ENCODE measurements at places on chromosomes 4 and X.

DNA sequence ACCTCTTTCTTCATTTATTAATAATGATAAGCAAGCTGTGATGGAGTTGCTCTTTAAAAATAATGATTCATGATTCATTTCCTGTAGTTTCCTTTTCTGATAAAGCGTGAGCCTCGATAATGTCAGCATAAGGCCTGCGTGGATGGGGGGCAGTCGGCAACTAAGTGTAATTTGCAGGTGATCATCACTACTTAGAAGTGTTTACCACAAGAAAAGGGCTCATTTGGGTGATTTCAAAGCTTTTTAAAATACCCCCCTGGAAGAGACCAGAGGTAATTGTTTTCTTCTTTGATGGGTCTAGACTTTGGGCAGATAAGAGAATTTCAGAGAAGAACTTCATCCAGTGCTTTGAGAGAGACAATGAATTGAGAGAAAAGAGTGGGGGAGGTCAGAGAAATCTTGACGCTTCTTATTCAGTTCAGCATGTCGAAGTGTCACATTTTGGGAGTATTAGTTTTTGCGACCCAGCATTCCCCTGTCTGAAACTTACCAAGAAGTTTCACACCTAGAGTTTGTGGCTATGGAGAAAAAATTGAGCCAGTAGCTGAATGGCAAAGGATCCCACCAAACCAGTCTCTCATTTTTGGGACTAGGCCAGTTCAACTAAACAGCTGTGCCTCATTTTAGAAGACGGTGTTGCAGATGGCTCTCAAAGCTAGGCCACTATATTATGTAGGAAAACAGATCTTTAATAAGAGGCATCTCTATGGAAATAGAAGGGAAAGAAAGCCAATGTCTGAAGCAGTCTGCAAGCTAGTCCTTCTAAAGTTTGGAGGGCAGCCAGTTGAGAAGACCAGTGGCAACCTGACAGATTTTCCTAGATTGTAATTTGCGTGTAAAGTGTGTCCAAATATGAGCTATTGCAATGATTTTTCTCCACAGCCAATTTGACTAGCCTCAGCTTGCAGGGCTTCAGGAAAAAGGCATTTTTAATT is 171.0 kb upstream of the PPP1R2C start:
- no peak for DNase-seq

GRCh38 chrX:13235930-13236329 is 83.9 kb downstream of the ATXN3L start:
- no peak for DNase-seq

- peak; percentile 55 for DNase-seq
These were observed 237 bp downstream of the ANKRD17 start for GRCh38 chr4:73258436-73258685.

DNA sequence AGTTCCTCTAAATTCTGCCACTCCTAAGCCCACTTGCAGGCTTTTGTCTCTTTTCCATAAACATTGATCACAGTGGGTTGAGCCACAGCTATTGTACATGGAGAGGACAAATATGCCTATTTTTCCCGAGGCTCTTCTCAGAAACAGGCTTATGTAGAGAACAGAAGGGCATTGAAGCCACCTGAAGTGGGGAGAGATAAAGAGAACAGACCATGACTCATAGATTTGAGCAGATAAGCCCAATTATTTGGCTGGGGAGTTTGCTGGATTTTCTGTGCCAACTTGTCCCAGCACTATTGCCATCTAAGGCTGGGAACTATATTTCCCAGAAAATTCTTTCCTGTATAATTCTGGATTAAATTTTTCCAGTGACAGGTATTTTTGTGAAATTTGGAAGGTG is 446.1 kb upstream of the RPS6KA3 start:
- DNase-seq = no peak

DNA sequence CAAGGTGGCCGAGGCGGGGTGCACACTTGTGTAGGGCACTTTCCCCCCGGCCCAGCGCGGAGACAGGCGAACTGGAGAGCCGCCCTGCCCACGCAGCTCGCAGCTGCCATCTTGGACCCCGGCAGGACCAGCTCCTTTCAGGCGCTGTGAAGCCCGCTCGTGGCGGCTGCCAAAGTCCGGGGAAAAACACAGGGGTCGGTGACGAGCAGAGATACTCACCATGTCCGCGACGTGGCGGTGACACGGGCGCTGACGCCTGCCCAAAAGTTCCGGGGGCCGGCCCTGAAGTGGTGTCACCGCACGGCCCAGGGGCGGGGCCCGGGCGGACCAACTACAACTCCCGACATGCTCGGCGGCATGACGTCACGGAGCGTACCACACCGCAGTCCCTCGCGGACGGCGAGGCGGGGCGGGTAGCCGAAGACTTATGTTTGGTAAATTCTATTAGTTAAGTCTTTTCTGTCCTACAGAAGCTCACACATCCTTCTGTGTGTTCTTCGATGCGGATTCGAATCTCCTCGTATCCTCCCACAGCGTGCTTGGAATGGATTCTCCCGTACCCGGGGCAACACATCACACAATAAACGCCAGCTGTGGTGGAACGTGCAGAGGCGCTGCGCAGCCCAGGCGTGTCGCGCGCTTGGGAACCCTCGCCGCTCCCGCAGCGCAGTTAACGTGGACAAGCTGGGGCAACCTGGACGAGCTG is at the start of gene UFSP2:
Gene UFSP2, minus strand, starts transcription at position 318 of the 706 bp plus-strand sequence. Its CDS starts 96 bp downstream, at position 222.
- peak; percentile 77 for DNase-seq

DNA sequence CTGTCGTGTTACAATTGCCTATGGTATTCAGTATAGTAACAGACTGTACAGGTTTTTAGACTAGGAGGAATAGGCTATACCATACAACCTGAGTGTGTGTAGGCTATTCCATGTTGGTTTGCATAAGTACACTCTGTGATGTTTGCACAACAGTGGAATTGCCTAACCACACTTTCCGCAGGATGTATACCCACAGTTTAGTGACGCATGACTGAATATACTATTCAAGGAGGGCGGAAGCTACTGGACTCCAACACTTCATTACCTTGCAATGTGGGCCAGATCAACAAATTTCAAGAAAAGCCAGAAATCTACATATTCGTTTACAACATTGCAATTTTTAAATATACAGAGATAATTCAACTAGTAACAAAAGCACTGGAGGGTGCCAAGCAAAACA is 317.2 kb downstream of the PDGFC start:
- DNase-seq = no peak

GRCh38 chr4:73211968-73212367 is 46.6 kb downstream of the ANKRD17 start:
- DNase-seq = no peak

- no peak for DNase-seq
These were observed 29.8 kb downstream of the ATP2B3 start for GRCh38 chrX:153547195-153547594.

GRCh38 chrX:120014354-120015130 is 62.9 kb downstream of the RHOXF2B start:
- DNase-seq = no peak

DNA sequence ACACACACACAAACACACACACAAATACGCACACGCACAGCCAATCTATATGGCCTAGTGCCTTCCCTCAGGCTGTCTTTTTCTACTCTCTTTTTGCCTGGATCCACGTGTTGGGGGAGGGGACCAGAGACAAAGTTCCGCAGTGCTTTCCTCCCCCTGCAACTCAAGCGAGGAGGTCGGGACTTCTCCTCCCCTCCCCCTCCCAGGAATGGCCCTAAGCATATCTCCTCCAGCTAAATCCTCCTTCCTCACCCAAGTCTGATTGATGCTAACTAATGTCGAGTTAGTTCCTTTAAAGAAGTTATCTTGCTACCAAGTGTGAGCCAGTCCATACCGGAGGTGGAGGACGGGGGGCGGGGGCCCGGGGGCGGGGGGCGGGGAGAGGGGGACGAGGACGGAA is 141.2 kb upstream of the ZIC3 start:
- no peak for DNase-seq

GRCh38 chrX:129984111-129984958 is 1.9 kb downstream of the BCORL1 start:
- no peak for DNase-seq

- no peak for DNase-seq
These were observed 77.5 kb upstream of the HS3ST1 start for GRCh38 chr4:11506194-11506593.

DNA sequence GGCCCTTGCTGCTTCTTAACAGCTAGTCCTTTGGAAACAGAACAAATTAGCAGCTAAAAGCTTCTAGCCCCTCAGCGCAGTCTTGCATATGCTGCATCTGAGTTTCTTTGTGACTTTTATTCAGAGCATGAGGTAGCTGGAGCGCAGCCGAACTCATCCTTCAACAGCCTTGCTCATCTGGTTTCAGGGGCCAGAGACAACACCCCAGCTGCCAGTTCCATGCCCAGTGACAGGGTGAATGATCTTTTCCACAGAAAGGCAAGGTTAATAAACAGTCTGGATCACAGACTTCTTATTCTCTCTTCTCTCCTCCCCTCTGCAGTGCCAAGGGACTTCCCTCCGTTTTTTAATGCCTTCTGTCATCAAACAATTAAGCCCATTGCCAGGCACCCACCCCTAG is 216.6 kb upstream of the INTU start:
- no peak for DNase-seq

DNA sequence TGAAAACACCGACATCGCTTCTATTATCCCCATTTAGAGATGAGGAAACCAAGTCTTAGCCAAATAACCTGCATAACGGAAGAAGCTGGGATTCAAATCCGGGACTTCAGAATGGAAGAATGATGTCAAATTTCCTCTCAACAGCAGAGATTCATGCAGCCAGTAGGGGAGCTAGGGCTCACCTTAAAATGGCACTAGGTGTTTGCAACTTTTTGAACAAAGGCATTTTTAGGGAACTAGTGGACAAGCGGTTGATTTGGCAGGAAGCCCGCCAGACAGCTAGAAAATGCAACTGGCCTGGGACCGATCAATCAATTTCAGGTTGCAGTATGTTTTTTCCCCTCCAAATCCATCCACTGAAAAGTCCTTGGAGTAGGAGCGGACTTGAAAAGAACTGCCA is 224.2 kb downstream of the PTTG2 start:
- no peak for DNase-seq

- no peak for DNase-seq
These were observed 47.7 kb upstream of the SORCS2 start for GRCh38 chr4:7144374-7145290.

GRCh38 chrX:4971646-4972045 is 1257.0 kb downstream of the NLGN4X start:
- no peak for DNase-seq

- no peak for DNase-seq
These were observed 200.0 kb upstream of the FTHL17 start for GRCh38 chrX:31271615-31272471.

- DNase-seq = no peak
These were observed 139.6 kb downstream of the SOWAHB start for GRCh38 chr4:76758290-76758882.

GRCh38 chr4:113838460-113838859 is 76.9 kb upstream of the CAMK2D start:
- no peak for DNase-seq

DNA sequence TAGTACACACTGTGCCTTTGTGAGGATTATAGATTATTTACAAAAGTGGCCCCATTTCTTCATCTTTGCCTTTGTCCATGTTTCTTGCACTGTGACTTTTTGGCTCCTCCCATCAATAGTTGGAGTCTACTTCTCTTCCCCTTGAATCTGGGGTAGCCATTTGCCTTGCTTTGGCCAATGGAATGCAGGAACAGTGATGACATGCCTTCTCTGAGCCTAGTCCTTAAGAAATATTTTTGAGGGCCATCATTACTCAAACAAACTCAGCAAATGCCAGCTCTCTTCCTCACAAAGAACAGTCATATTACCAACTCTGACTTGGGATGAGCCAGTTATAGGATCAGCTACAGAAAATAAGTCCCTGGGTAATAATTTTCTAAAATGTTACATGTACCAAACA is 189.6 kb downstream of the FRMPD4 start:
- DNase-seq = no peak

All from activated CD8-positive, alpha-beta memory T cell treated with anti-CD3 and anti-CD28 coated beads for 1 hour (primary cell).